RCC 7860 (cell line): ENCODE measurements at places on chromosomes 3 and 15.

DNA sequence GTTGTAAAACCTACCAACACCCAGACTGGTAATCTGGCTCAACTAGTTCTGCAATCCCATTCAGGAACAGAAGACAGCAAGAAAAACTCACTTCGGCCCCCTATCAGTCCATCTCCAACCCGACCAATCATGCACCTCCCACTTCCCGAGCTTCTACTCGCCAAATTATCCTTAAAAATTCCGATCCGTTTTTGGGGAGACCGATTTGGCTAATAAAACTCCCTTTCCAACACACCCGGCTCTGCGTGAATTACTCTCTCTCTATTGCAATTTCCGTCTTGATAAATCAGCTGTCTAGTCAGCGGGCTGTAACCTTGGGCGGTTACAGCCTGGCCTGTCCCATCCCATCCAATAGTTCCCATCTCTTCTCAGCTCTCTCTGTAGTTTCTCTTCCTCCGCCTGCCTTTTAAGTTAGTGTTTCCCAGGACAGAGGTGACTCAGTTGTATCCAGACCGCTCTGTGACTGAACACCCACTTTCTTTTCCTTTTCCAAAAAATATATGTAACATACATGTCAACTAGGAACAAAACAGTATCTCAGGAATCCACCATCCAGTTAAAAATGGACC, 780 bp upstream of the ACAD9 start:
- peak; percentile 64 for DNase-seq

GRCh38 chr3:1197051-1197450, 104.2 kb downstream of the CNTN6 start:
- DNase-seq = peak; percentile 42

GRCh38 chr3:126309165-126309564, 48.0 kb downstream of the KLF15 start:
- no peak for DNase-seq

- DNase-seq = no peak
Measured at GRCh38 chr15:72562386-72562785, 88.3 kb downstream of the ARIH1 start.

GRCh38 chr15:66849746-66850077, 147.7 kb downstream of the SMAD6 start:
- no peak for DNase-seq

DNA sequence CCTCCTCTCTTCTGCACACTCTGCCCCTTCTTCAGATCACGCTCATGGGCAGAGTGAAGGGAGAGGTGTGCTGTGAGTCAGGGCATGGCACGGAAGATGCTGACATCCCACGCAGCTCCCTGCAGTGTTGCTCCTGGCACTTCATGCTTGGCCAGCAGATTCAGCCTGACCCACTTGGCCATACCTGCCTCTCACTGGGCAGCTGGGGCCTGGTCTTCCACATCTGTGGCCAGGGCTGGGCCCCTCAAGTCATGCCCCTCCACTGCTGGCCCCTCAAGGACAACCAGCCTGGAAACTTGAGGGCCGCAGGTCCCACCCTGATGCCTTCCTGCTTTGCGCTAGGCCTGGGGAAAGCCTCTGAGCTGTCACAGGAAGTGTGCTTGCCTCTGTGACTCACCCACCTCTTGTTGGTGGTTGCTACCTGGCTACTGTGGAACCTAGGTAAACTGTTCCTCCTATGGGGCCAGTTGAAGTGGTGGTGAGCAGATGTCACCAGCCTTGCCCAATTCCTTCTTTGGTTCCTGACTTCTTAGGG, 48.7 kb downstream of the BSN start:
- DNase-seq = peak; percentile 16

DNA sequence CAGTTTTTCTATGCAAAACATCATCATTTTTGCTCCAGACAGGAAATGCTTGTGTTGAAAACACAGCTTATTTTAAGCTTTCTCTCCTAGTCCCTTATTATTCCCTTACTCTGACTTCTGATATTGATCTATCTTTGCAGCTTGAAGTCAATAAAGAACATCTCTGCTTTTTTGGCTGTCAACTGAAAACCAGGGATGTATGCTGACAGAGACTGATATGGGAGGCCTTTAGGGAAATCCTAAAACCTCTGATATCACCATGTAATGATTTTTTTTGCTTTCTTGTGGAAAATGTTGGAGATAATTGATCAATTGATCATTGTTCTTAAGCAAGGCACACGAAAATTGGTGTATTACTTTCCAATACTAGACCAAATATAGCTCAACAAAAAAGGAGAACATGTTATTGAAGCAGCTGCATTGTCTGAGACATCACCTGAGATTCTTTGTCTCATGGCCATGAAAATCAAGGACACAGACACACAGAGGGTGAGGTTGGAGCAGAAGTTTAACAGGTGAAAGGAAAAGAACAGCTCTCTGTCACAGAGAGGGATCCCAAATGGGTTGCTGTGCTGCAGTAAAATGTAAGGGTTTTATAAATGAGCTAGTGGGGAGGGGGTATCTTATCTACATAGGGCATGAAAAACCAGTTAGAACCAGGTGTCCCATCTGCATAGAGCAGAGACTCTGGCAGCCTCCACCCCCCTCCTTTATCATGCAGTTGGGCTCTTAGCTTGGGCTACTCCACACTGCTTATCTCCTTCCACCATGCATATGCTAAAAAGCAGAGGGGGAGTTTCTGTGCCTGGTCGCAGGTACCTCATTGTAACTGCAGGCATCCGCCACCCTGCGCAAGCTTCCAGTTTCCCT, 17.0 kb upstream of the SENP7 start:
- no peak for DNase-seq
